ENCODE measurements at places on chromosomes 11 and 22. TPM values are rescaled to one million over a fixed set of nuclear protein-coding genes. Genes with fewer than 3 reads are reported as not detected.

MS4A15 gene
- total RNA-seq: not detected

CARNS1 gene
- total RNA-seq: 0.23 TPM

FBLN1 gene
- total RNA-seq: 27.0 TPM

MAML2 gene
- total RNA-seq: 14.1 TPM

NUP98 gene
- total RNA-seq: 68.3 TPM

FGF3 gene
- total RNA-seq: not detected

HMOX1 gene
- 5.1 TPM for total RNA-seq

DDI1 gene
- not detected for total RNA-seq

CNGA4 gene
- 0.23 TPM for total RNA-seq

TUT1 gene
- total RNA-seq: 6.0 TPM

OR6M1 gene
- total RNA-seq: not detected

KCNJ4 gene
- total RNA-seq: 6.5 TPM

NRGN gene
- 3.7 TPM for total RNA-seq

VSIG10L2 gene
- total RNA-seq: not detected

ZPR1 gene
- total RNA-seq: 38.8 TPM

LRRC32 gene
- total RNA-seq: 2.1 TPM

CHST1 gene
- 37.8 TPM for total RNA-seq

CBX7 gene
- 9.0 TPM for total RNA-seq

SEC14L6 gene
- 2.1 TPM for total RNA-seq

MS4A12 gene
- not detected for total RNA-seq

WNT11 gene
- 0.69 TPM for total RNA-seq

APOL4 gene
- 14.3 TPM for total RNA-seq

GAL gene
- total RNA-seq: 1.8 TPM

ZNRD2 gene
- 25.4 TPM for total RNA-seq

CDCA5 gene
- 2.3 TPM for total RNA-seq

APOA5 gene
- total RNA-seq: not detected

ZP1 gene
- total RNA-seq: 0.46 TPM

SYT7 gene
- 71.5 TPM for total RNA-seq

TPH1 gene
- 0.69 TPM for total RNA-seq

E2F8 gene
- 0.92 TPM for total RNA-seq

PKP3 gene
- 0.69 TPM for total RNA-seq

APLNR gene
- total RNA-seq: 25.1 TPM

KRTAP5-8 gene
- total RNA-seq: not detected

CABP7 gene
- 2.5 TPM for total RNA-seq

IGSF22 gene
- total RNA-seq: 0.46 TPM

APOL1 gene
- 0.92 TPM for total RNA-seq

TRIM48 gene
- total RNA-seq: not detected

APOL5 gene
- total RNA-seq: not detected

KLHL35 gene
- total RNA-seq: 23.8 TPM

FAM181B gene
- 17.8 TPM for total RNA-seq

MIOX gene
- not detected for total RNA-seq

TYMP gene
- 4.6 TPM for total RNA-seq

MMP3 gene
- not detected for total RNA-seq

OR4X1 gene
- total RNA-seq: not detected

MPPED2 gene
- 84.9 TPM for total RNA-seq

OR51D1 gene
- not detected for total RNA-seq

CCDC89 gene
- total RNA-seq: 2.5 TPM

RAB3IL1 gene
- 4.4 TPM for total RNA-seq

LIF gene
- not detected for total RNA-seq

KRTAP5-9 gene
- total RNA-seq: not detected

C22orf31 gene
- total RNA-seq: not detected

TRIM29 gene
- total RNA-seq: 0.46 TPM

Data from diencephalon (tissue), 1 donor.